ENCODE measurements at places on chromosomes 3 and 15.

DNA sequence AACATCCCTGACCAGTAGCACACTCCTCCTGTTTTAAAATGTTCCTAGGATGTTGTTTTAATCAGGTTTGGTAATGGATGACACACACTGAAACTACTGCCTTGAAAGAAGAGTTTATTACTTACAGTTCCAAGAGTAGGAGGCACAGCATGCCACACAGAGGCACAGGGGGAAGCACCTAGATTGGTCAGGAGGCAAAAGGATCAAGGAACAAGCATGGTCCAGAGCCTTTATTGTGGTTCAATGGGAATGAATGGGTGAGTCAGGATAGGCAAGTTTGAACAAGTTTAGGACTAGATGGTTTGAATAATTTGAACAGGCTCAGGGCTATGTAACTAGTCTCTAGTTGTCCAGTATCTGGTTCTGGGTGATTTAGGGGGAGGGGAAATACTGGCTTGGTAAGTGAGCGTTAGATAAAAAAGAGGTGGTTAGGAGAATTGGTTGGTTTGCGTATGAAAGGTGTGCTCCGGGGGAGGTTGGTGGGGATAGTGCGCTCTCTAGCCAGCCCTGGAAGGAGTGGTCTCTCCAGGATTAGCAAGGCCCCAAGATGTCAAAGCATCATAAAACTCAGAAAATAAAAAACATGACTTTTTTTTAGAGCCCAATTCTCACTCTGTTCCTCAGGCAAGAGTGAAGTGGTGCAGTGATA, 35.1 kb downstream of the TMOD3 start:
- no peak for DNase-seq

DNA sequence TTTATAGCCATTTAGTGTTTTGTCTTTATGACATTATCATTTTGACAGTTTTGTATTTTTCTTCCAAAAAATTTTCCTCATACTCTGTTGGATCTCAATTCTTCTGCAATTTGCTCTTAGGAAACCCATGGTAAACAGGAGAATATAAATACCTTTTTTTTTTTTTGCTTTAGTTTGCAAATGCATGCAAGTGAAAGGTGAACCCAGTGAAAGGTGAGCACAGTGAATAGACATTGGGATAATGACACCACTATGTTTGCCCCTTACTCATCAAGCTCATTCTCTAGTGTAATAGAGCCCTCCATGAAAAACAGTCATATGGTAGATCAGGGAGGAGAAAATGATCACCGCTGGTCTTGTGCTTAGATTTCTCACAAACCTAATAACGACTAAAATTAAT, 59.0 kb upstream of the TRPC1 start:
- no peak for DNase-seq

- no peak for DNase-seq
These were observed 662.3 kb downstream of the NAALADL2 start for GRCh38 chr3:175521406-175521805.

DNA sequence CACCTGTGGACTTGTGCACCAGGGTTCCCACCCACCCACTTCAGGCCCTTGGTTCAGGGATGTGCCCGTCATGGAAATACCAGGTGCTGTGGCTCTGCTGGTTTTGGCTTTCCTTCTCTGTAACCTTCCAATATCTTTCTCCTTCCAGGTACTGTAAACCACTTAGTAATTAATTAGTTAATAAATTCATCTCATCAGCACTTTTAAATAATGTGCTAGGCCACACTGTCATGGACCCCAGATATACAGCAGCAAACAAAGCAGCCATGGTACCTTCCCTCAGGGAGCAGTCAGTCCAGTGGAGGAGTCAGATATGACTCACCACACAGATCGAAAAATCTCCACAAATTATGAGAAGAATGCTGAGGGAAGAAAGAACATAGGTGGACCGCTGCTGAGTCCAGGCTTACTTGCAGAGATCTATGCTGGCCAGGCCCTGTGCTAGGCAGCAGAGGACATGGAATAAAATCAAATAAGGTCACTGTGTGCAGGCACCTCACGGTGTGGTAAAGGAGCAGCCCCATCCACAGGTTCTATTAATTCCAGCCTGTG, 6.8 kb upstream of the GATA2 start:
- no peak for DNase-seq

- DNase-seq, result peak; percentile 41
These were observed 16.9 kb downstream of the SLC24A1 start for GRCh38 chr15:65638681-65639089.

GRCh38 chr3:72454441-72454840, 393.8 kb downstream of the SHQ1 start:
- DNase-seq, result no peak

GRCh38 chr3:55481744-55482495, 5.2 kb downstream of the WNT5A start:
- DNase-seq, result no peak

DNA sequence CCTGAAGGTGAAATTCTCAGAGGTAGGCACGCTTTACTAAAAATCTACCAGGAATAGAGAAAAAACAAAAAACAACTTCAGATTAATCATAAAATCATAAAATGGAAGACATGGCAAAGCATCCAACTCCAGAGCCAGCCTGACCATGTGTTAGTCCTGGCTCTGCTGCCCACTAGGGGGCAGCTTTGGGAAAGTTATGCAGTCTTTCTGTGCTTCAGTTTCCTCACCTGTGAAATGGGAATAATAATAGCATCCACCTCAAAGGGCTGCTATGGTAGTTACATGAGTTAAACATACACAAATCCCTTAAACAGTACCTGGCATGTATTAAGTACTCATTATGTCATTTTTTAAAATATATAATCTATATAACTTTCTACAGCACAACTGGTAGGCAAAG, 52.3 kb downstream of the WNT5A start:
- no peak for DNase-seq

DNA sequence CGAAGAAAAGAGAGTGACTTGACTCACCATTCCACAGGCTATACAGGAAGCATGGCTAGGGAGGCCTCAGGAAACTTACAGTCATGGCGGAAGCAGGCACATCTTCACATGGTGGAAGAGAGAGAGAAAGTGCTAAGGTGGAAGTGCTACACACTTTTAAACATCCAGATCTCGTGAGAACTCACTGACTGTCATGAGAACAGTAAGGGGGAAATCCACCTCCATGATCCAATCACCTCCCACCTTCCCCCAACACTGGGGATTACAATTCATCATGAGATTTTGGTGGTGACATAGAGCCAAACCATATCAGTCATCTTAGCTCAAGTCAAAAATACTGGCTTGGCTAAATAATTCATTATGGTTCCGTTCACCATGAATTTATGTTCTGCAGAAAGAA, 45.3 kb upstream of the NEDD4 start:
- DNase-seq, result no peak

DNA sequence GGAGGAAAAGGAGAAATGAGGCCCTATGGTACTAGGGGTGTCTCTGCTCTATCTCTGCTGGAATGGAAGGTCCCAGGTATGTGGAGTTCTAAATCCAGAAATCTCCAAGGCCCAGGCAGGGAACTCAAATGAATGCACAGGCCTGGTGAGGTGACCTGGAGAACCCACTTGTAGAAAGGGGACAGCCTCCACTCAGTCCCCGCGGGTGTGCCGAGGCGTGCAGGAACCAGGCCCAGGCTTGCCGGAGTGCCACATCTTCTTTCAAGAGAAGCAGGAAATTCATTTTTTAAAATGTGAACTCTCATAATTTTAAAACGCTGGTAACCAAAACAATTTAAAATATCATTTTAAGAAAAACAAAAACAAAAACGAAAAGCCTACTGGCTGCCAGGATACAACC, 32.2 kb upstream of the ADCY5 start:
- no peak for DNase-seq

DNA sequence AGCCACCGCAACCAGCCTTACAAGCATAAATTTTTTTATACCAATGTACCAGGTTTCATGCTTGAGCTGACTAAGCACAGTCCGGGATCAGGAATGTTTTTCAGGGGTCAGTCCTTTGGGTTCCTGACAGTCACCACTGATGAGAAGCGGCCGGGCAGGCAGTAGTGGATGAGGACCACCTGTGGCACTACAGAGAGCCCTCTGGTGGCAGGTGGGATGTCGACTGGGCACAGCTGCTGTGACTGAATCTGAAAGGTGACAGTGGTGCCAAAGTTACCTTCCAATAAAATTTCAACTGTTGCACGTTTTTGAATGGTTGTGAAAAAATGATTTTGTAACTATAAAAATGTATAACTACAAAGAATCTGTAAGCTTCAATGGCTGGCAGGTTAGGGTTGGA, 34.0 kb downstream of the TPRA1 start:
- DNase-seq, result no peak

GRCh38 chr3:161599697-161600096, 103.1 kb downstream of the OTOL1 start:
- DNase-seq, result no peak

- no peak for DNase-seq
These were observed 55.4 kb downstream of the ITGA11 start for GRCh38 chr15:68376447-68377060.

GRCh38 chr15:78691851-78692421, 50.9 kb upstream of the CHRNB4 start:
- DNase-seq, result no peak

GRCh38 chr15:40343512-40343911, 2.8 kb upstream of the CCDC9B start:
- DNase-seq, result no peak

Measured in CD4-positive, alpha-beta T cell treated with Interleukin-1 beta for 1 hour (primary cell).